ENCODE measurements at places on chromosomes 3 and 15. TPM values are rescaled to one million over a fixed set of nuclear protein-coding genes. Genes with fewer than 3 reads are reported as not detected.

Gene PRSS50
- total RNA-seq: not detected

GRCh38 chr15:78797951-78798350 is 13.3 kb downstream of the ADAMTS7 start:
- ATAC-seq: no peak

DNA sequence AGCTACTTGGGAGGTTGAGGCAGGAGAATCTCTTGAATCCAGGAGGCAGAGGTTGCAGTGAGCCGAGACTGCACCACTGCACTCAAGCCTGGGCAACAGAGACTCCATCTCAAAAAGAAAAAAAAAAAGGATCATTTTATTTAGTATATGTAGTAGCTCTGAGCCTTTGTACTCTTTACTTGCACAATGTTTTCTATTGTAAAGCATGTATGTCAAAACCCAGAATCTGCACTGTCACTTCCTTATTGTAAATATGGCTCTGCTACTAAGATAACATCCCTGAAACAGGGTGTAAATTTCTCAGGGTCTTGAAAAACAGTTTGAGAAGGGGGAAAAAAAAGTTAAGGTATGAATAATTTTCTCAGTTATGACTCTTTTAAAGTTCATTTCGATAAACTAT is 35.1 kb downstream of the SLMAP start:
- ATAC-seq: no peak

DNA sequence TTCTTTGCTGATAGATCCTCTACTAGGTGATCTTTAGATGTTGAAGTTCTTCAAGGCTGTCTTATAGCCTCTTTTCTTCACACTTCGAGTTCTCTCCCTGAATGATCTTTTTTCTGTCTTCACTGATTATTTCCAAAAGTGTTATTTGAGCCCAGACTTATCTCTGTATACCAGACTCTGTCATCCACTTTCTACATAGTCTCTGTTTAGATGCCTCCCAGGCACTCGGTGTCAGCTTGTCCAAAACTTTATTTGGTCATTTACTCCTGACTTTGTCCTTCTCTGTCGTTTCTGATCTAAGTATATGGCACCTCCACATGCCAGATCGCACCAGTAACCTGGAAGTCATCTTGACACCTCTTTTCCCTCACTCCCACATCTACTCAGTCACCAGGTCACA is 27.6 kb downstream of the KLHL18 start:
- no peak for ATAC-seq

DNA sequence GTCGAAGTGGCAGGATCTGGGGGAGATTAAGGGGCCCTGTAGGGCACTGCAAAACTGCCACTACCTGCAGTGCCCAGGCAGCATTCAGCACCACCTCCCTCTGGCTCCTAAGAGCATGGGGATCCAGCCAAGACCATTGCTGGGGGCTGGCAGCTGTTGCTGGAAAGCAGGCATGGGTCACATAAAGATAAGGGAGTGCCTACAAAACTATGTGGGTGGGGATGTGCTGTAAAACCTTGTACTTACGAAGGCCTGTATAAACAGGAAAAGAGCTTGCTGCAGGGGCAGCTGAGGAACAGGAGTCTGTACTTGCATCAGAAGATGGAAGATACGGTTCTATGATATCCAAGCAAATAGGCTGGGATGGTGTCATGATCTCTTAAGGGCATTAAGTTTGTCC is 27.1 kb downstream of the IL20RB start:
- no peak for ATAC-seq

- no peak for ATAC-seq
These were observed 424.0 kb upstream of the PDZRN3 start for GRCh38 chr3:74048699-74049098.

Gene LRRC49
- total RNA-seq: 1.6 TPM

DNA sequence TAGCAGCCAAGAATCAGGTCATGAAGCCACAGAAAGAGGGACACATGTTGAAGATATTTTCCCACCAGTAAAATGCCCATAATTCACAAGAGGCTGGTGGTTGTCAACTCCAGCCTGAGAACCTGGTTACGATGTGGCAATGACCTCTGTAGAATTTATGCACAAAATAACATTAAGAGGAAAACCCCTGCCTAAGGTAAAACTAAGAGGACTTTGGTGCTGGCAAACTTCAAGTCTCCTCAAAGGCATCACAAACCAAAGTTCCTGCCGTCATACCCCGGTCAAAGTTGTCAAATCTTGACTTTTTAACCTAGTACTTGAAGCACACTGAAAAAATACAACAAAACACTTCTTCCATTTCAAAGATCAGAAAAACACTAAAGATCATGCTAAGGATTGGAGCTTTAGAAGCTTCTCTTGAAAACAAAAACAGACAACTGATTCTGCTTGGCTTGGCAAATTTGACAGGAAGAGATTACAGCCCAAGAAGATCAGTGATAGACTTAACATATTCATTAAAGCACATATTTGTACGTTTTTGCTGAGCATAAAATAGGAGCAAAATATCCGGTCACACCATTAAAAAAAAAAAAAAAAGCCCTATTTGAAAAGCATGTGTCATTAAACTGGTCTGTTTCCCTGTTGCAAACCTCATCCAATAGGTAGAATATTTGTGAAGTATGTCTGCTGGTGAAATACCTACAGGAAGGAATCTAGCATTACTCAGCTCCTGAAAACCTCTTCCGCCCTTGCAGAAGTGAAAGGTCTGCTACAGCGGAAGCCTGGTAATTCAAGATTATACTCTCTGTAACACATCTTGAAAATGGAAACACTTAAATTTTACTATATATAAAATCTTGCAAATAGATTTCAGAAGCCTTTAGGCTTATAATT is 22.8 kb downstream of the EIF4E3 start:
- ATAC-seq: peak; percentile 94

Gene DGKG
- total RNA-seq: 1.1 TPM

Gene SECISBP2L
- 20.1 TPM for total RNA-seq

Gene CNTN6
- total RNA-seq: not detected

DNA sequence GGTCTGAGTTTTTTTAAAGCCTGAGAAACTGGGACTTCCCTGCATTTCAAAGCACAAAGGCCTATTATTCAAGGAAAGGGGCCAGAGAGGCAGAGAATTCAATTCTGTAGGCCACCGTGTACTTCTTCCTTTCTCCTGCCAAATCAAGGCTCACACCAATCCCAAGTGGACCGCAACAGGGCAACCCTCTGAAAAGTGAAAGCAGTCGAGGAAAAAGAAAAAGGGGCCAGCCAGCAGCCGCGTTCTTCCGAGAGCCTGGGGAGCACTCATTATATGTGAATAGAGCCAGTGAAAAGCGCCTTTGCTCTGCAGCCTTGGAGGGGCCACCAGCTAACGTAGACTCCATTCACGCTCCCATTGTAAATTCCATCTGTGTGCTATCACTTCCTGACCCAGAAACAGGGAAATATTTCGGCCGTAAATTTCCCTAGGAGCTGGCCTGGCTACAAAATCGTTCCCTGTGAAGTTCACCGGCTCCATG is 45.9 kb upstream of the THUMPD3 start:
- ATAC-seq: no peak

DNA sequence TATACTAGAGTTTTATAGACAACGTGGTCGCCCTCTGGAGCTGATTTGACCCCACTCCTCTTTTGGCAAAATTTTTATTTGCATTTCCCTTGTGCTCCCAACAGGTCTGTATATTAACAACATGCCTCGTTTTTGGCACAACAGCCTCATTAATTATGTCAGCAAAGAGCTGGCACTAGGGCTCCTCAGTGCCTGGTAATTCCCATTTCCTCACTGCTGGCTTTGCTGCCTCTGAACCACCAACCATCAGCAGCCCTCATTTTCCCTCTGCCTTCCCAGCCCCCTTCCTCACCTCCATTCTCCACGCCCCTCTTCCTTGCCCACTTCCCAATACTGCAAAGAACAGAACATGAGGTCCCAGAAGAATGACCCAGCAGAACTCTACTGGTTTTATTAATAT is 204.8 kb downstream of the ABHD5 start:
- no peak for ATAC-seq

GRCh38 chr3:116001151-116001621 is 377.9 kb downstream of the GAP43 start:
- ATAC-seq: no peak

Gene GRK7
- total RNA-seq: not detected

All from activated T-helper 17 cell treated with anti-CD3 and anti-CD28 coated beads, Interleukin-2, amount 50 U/mL, for 72 hours (primary cell).